Hippocampal formation (tissue), 2 donors: ENCODE measurements at places on chromosomes 5 and 9.

- no peak for DNase-seq
These were observed 185.1 kb upstream of the ELAVL2 start for GRCh38 chr9:24011009-24011717.

- DNase-seq = no peak
These were observed 181.7 kb upstream of the S1PR3 start for GRCh38 chr9:88809355-88810161.

GRCh38 chr9:137619240-137620047, 639 bp downstream of the EHMT1 start:
- DNase-seq = no peak

DNA sequence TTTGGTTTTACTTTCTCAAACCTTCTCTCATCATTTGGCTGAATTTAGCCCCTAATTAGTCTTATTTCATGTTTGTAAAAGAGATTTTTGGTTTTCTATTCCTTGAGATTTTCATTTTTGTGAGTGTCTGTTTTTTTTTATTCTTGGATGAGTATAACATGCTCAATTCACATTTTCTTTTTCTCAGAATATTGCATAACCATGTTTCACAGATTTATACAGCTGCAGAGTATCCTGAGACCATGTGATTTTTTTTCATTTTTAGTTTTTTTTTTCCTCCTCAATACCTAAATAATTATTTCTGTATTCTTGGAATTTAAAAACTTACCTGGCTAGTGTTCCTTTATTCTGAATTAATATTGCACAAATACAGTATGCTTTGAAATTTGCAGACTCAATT, 361.9 kb downstream of the SEMA5A start:
- no peak for DNase-seq

- DNase-seq = no peak
These were observed 136.1 kb downstream of the PDE4D start for GRCh38 chr5:59757442-59757841.
